CD8-positive, alpha-beta memory T cell (primary cell): ENCODE measurements at places on chromosomes 1 and 21.
A peak's percentile ranks its signal among the peaks of the same experiment; 100 is the strongest.

DNA sequence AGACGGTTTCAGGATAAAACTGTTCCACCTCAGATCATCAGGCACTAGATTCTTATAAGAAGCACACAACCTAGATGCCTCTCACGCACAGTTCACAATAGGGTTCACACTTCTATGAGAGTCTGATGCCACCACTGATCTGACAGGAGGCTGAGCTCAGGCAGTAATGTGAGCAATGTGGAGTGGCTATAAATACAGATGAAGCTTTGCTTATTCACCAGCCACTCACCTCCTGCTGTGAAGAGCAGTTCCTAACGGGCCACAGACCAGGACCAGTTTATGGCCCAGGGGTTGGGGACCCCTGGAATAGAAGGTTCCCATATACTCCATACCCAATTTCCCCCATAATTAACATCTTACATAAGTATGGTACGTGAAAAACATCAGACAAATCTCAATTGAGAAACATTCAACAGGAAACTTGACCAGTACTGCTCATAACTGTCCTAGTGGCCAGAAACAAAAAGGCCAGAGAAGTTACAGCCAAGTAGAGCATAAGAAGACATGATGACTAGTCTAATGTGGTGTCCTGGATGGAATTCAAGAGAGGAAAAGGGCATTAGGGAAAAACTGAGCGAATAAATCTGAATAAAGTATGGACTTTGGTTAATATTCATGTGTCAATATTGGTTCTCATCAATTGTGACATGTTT lies 24.7 kb upstream of the IGSF5 start:
- no peak for DNase-seq

GRCh38 chr1:46643368-46643775 lies 24.8 kb downstream of the ATPAF1 start:
- no peak for DNase-seq

- DNase-seq, result no peak
Observed at GRCh38 chr21:43957128-43957571, 55.0 kb upstream of the TRAPPC10 start.

- DNase-seq, result no peak
Observed at GRCh38 chr1:21355956-21356355, 65.7 kb upstream of the ECE1 start.

DNA sequence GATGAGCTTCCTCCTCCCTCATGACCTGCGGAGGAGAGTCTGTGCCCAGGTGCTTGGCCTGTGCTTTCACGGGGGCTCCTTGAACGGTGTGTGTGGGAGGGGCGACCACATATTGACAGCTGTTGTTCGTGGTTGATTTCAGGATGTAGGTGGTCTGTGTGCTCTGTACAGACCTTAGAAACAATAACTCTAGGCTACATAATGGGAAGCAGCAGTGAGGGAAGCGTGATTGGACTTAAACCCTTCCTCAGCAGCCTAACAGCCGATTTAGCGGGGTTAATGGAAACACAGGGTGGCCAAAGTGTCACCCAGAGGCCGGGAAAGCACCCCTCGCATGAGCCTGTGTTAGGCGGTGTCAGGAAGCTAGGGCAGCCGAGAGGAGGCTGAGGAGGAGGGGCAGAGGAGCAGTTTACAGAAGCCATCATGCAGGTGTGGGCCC lies 56.0 kb downstream of the TBCE start:
- DNase-seq, result peak; percentile 57

GRCh38 chr1:95117207-95118066 lies at the start of gene TLCD4:
Gene TLCD4, plus strand, starts transcription at chr1:95117355. Its CDS starts 26,547 bp downstream, at chr1:95143902.
- peak; percentile 40 for DNase-seq

DNA sequence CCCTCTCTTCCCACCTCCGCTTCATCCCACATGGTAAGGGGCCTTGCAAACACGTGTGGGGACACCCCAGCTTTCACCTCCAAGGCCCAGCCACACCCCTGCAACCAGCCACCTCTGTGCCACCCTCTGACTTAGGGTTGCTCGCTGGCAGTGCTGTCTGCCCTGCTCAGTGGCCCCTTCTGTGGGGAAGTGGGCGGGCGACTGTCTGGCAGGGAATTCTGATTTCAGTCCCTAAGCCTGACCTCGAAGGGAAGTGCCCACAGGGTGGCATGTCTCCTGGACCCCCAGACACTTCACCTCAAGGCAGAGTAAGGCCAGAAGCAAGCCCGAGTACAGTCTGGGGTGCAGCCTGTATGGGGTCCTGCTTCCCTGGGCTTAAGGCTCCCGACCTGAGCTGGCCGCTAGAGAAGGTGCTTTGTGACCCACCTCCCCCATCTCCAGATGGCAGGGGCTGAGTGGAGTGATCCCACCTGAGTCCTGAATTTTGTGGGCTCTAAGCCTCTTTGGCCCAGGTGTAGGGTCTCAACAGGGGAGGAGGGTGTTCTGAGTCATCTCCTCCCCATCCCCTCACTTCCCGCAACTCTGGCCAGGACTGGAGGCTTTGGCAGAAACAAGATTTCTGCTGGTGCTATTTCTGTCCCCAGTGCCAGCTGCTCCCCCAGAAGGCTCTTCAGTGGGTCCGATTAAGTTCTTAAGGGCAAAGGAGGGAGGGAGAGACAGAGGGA lies 7.0 kb downstream of the RD3 start:
- no peak for DNase-seq

- no peak for DNase-seq
Observed at GRCh38 chr21:41124641-41125201, 43.2 kb upstream of the BACE2 start.

DNA sequence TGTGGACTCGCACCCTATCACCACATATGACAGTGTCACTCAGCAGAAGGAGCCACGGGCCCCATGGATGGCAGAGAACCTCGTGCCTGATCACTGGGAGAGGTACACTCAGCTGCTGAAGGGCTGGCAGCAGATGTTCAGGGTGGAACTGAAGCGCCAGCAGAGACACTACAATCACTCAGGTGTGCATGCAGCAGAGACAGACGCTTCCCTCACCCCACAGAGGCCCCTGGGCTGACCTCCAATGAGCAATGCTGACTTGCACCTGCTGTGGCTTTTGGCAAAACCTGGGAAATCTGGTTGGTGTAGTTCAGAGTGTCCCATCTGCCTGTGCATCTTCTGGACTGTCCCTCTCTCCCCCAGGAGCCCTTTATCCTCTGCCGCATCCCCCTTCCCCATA lies 51.9 kb downstream of the KIAA1614 start:
- no peak for DNase-seq

DNA sequence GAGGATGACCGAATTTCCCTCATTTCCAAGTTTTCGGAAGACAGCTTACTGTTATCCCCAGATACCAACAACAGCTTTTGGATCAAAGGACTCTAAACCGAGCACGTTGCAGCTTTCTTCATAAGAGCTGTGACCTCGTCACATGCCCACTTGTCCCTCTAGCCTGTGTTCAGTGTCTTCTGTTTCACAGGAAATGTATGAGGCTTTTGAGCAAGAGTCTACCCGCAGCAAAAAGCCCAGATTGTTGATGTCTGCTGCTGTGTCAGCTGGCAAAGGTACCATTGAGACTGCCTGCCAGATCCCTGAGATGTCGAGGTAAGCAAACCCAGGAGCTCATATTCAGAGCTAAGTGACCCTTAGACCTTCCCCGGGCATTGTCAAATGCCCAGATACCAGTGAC lies 24.1 kb downstream of the CHI3L2 start:
- DNase-seq, result no peak
